CD4-positive, alpha-beta T cell treated with Interleukin-4 for 4 hours (primary cell): ENCODE measurements at places on chromosomes 5 and 9.
A peak's percentile ranks its signal among the peaks of the same experiment; 100 is the strongest.

DNA sequence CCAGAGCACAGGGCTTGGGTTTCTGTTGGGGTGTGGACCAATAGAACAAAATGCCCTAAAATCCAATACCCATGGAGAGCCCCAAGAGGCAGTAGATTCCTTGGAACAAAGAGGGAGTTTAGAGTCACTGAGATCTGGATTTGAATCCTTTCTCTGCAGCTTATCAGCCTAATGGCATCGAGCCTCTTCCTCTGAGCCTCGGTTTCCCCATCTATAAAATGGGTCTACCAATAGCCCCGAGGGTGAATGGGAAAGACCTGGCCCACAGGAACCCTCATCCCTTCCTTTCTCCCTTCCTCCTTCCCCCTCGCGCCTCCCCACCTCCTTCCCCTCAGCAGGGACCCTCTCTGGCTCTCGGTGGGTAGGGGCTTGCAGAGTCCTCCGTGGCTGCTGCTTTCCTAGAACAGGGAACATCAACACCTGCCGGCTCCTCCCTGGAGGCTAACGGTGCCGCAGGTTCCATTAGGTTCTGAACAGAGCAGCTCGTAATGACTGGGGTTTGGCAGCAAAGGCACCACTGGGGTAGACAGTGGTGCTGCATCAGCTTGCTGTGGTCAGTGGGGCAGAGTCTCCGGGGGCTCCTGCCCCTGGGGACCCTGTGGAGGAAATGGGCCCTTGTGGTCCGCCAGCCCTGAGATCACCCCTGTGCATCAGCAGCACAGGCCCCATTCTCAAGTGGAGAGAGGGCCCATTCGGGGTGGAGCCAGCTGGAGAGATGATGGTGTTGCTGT is 40.3 kb downstream of the NEK6 start:
- no peak for DNase-seq

GRCh38 chr9:6645355-6646292 is at the start of gene GLDC:
Gene GLDC, minus strand, starts transcription at chr9:6645729. Its CDS starts 230 bp downstream, at chr9:6645499.
- peak; percentile 17 for DNase-seq

GRCh38 chr9:130158001-130158400 is 14.2 kb upstream of the NCS1 start:
- DNase-seq: no peak

GRCh38 chr5:100654895-100655294 is 119.7 kb downstream of the FAM174A start:
- no peak for DNase-seq

GRCh38 chr9:91006046-91006445 is 204.4 kb downstream of the SYK start:
- DNase-seq: no peak

- no peak for DNase-seq
These were observed 912.3 kb upstream of the WWC1 start for GRCh38 chr5:167378894-167379723.

DNA sequence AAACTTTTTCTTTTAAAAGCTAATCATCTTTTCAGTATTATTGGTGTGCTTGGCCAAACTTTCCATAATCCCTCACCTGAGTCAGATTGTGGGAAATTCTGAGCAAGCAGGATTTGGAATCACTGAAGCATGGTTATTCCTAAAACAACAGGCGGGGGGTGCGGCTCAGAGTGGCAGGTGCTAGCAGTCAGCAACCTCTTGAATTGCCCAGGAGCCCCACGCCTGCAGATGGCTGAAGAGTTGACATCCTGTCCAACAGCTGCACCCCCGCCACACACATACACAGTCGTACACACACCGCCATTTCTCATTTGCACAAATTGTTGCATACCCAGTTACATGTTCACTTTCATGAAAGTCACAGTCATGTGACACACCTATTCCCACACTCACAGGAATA is 96.6 kb downstream of the LHX2 start:
- DNase-seq: no peak

- DNase-seq: no peak
These were observed 78.7 kb upstream of the CDH6 start for GRCh38 chr5:31114817-31115216.

- no peak for DNase-seq
These were observed 17.7 kb upstream of the RNF180 start for GRCh38 chr5:64147849-64148441.
